ENCODE measurements at places on chromosomes 16 and 17. TPM values are rescaled to one million over a fixed set of nuclear protein-coding genes. Genes with fewer than 3 reads are reported as not detected.
A peak's percentile ranks its signal among the peaks of the same experiment; 100 is the strongest.

DNA sequence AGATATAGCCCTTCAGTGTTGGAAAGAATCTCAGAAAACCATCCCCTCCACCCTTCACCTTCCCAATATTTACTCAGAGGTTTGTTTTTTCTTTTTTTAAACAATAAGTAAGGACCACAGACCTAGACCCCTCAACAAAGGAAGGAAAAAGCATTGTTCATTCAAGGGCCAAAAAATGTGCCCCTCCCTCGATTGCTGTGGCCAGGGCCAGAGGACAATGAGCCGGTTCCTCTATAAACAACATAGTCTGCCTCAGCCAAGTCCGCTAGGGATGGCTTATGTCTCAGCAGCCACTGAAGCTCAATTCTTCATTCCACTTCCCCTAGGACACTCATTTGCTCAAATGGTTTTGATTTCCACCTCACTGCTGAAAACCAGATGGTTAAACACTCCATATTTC lies 24.0 kb downstream of the TRIM16 start:
- DNase-seq, result no peak

DNA sequence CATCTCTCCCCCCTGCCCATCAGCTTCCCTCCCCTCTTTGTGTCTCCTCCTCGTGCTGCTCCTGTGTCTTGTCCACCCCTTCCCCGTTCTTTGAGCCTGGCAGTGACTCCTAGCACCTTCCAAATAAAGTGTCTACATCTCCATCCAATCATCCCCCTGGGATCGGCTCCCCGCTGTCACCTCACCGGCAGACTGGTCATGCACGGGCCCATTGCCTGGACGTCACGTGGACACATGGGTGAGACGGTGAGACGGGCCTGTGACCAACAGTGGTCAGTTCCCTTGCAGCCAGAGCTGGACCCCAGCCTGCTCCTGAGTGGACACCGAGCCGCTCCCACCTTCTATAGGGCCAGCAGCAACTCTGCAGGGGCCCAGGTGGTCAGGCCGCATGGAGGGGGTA lies 46.4 kb downstream of the COTL1 start:
- DNase-seq, result no peak

- DNase-seq, result no peak
Measured at GRCh38 chr16:2848933-2849725, 8.8 kb downstream of the PRSS22 start.

DNA sequence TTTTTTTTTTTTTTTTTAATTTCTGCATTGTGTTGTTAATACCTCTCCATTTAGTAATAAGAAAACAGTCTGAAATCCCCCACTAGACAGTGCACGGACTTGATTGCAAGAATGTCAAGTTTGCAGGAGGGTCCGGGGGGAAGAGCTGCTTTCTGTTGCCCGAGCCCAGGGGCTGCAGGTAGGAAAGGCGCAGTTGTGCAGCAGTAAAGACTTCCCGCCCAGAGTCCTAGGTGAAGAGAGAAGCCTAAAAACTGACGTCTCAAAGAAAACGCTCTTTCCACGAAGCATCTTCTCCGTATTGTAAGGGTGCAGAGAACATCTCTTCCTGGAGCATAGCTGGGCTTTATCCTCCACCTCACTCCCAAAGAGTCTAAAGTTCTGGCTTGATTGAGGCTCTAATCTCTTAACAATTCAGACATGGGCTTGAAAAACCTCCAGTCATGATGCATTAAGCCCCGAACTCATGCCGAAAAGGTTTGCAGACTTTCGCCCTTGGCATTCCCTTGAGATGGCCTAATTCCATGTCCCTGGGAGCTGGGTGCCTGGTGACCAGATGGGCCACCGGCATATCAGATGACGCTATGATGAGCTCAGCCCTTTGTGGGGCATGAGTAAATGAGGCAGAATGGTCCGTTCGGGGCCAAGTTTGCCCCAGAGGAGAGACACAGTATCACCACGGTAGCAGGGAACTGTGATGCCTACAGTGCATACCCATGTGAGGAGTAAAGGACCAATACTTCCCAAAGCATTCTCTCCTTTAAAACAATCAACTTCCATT lies 436.2 kb upstream of the ZFHX3 start:
- no peak for DNase-seq

- DNase-seq, result no peak
Measured at GRCh38 chr16:56960681-56961281, 969 bp upstream of the CETP start.

- DNase-seq, result no peak
Measured at GRCh38 chr17:66777689-66778225, 57.2 kb upstream of the CACNG5 start.

- no peak for DNase-seq
Measured at GRCh38 chr17:7894866-7895265, 6.3 kb downstream of the CHD3 start.

DNA sequence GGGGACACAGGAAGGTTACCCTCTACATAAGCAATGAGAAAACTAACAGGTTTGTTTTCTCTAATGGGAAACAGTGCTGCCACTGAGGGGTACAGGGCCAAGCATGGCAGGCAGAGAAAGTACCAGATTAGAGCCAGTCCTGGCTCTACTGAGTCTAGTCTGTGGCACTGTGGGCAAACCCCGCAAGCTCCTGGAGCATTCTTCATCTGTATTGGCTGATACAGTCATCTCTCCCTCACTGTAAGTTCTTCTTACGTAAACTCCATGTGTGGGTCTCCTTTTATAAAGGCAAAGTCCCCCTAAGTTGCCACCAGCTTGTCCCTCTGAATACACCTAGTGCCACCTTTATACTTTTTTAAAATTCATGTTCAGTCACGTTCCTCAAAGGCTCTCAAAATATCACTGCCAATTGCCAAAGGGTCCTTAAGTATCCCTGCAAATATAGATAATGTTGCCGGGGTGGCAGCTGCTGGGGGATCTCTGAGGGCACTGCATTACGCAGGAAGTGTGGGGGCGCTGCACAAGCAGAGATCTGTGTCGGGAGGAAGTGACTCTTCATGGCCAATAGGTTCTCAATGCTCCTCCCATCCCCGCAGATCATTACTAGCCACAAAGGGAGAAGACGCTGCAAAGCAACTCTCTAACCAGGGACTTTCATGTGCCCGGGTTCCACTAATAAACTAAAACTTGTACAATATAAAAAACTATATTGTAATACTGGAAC lies 18.8 kb downstream of the XPO6 start:
- DNase-seq, result peak; percentile 83

- peak; percentile 81 for DNase-seq
Measured at GRCh38 chr17:64780096-64781013, 118.2 kb upstream of the SMURF2 start.

- peak; percentile 53 for DNase-seq
Measured at GRCh38 chr17:41812381-41813151, at the start of gene FKBP10. TSS of gene FKBP10 (plus strand) at chr17:41813004. CDS start at chr17:41813035, 31 bp downstream.

GRCh38 chr16:86778108-86778745 lies 199.9 kb downstream of the FOXL1 start:
- DNase-seq, result no peak

DNA sequence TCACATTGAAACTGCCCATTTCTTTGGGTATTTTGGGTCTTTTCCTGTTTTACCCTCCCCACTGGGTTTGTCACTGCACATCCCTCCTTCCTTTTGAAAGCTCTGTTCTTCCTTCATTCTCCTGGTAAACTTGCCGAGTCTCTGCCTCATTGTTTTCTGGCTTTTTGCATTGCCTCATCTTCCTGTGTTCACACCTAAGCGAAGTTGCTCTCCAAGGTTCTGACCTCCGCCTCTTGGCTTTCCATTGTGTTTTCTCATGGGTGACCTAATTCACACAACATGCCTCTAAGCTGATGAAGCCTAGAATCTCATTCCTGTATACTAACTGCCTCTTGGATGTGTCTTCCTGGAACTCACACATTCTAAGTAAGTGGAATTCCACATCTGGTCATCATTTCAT lies 1096.1 kb upstream of the EEF2KMT start:
- no peak for DNase-seq

DNA sequence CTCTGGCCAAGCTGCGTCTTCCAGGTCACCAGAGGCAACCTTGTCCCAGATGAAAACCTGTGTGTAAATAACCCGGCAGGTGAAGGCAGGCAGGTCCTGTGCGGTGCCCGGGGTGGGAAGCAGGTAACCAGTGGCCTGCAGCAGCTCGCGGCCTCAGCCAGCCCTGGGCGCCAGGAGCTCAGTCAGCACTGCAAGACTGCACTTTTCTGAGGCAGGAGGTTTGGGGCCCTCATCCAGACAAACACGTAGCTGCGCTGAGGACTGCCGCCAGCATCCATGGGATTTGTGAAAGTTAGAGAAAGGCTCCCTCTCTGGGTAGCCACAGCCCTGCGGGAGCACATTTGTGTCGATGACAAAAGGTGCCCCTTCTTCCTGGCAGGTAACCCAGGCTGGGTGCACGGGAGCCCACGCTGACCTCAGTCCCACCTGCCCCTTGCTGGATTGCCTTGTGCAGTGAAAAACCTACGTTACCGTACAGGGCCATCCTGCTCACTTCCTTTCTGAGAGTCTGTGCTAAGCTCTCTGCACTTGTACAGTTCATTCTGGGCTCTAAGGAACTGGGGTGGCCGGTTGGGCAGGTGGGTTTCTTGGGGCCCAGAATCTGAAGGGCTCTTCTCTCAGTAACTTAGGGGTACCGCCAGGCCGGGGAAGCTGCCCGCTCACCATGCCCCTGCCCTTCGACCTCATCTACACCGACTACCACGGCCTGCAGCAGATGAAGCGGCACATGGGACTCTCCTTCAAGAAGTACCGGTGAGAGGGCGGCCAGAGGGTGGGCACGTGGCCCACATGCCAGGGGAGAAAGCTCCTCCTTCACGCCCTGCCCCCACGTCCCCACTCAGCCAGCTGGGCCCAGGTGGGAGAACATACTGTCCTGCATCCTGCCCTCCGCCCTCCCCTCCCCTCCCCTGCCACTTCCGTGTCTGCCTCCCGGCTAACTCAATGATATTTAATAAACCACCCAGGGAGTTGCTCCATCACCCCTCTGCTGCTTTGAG lies 56.4 kb downstream of the MGAT5B start:
- DNase-seq, result no peak

GRCh38 chr16:58656899-58657298 lies 27.3 kb upstream of the CNOT1 start:
- no peak for DNase-seq

- no peak for DNase-seq
Measured at GRCh38 chr17:77427391-77427991, 286.7 kb downstream of the SEC14L1 start.

DNA sequence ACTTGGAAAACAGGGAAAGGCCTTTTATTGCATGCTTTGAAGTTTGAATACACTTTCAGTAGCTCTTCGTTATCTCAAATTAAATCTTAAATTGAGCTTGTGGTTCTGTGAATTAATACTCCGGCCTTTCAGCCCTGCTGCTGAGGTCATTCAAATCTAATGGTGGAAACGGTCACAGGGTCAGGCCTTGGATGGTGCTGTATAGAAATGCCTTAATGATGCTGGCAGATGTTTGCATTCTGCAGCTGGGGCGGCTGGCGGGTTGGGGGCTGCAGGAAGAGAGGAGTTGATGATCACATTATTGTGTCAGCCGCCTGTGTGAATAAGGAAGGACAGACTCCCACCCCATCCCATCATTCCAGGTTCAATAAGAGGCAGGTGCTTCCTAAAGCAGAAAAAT lies 723.6 kb downstream of the WWOX start:
- no peak for DNase-seq

GRCh38 chr16:84650062-84650991 lies 2.0 kb downstream of the KLHL36 start:
- no peak for DNase-seq

GRCh38 chr17:48690655-48691054 lies 31.7 kb downstream of the PRAC1 start:
- DNase-seq, result no peak

DNA sequence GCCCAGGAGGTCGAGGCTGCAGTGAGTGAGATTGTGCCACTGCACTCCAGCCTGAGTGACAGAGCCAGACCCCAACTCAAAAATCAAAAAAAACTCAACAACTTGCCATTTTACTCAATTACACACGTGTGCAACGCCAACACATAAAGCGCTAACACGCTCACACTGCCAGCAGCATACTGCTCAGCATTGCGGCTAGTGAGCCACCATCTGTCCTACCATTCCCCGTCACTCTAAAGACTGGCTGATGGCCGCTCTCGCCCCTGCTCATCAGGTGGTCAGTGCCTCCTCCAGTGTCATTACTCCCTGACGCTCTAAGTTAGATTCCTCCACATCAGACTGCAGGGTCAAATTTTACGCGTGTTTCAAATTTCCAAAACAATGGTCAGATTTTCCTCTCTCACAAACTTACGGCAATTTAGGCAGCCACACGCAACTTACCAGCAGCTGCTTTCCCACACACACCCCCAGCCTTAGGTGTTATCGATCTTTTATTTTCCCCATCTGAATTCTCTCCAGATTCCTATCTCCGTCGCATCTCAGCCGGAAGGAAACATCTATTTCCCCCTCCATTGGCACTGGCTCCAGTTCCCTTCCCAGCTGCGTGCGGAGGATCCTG lies 240.8 kb downstream of the C16orf95 start:
- DNase-seq, result no peak

- DNase-seq, result no peak
Measured at GRCh38 chr17:35942588-35943186, 826 bp downstream of the LYZL6 start.

- DNase-seq, result no peak
Measured at GRCh38 chr16:10027553-10027952, 154.7 kb downstream of the GRIN2A start.

GRCh38 chr17:15886804-15887203 lies 58.1 kb upstream of the ADORA2B start:
- DNase-seq, result no peak

- no peak for DNase-seq
Measured at GRCh38 chr17:10067446-10068143, 130.8 kb downstream of the GAS7 start.

DNA sequence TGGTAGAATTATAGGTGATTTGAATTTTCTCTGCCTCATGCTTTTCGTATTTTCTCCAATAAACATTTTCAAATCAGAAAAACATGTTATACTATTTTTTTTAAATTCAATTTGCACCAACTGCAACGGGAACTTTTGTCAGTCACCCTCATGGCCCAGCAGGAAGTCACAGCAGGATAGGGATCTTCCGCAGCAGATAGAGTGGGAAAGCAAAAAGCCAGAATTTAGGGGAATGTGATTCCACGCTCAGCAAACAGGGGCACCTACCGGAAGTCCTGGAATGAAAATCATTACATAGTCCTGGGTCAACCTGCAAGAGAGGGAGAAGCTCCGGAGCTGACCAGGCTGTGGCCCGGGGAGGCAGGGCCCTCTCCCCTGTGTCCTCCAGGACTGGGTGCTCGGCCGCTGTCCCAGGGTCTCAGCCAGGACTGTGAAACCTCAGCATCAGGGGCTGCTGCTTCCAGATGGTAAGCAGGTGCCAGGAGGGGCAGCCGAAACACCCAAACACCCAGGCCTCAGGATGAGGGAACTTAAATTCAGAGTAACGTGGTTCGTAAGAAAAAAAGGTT lies 3.9 kb downstream of the SLC47A2 start:
- DNase-seq, result no peak

The ORC6 gene
- 3.0 TPM for total RNA-seq

The MYOCD gene
- total RNA-seq, result not detected

The NTN1 gene
- total RNA-seq, result not detected

The OSBPL7 gene
- 46.5 TPM for total RNA-seq

The SRCIN1 gene
- 0.79 TPM for total RNA-seq

The KRT40 gene
- total RNA-seq, result not detected

The HP gene
- total RNA-seq, result not detected

The DLX3 gene
- not detected for total RNA-seq

The MEFV gene
- total RNA-seq, result 0.35 TPM

The TNRC6C gene
- total RNA-seq, result 112 TPM

The WNK4 gene
- total RNA-seq, result 0.14 TPM

Measured in CD4-positive, alpha-beta memory T cell (primary cell).